ENCODE measurements at places on chromosomes 1 and 21. TPM values are rescaled to one million over a fixed set of nuclear protein-coding genes. Genes with fewer than 3 reads are reported as not detected.

The OR2AK2 gene
- not detected for total RNA-seq

The C1orf210 gene
- not detected for total RNA-seq

DNA sequence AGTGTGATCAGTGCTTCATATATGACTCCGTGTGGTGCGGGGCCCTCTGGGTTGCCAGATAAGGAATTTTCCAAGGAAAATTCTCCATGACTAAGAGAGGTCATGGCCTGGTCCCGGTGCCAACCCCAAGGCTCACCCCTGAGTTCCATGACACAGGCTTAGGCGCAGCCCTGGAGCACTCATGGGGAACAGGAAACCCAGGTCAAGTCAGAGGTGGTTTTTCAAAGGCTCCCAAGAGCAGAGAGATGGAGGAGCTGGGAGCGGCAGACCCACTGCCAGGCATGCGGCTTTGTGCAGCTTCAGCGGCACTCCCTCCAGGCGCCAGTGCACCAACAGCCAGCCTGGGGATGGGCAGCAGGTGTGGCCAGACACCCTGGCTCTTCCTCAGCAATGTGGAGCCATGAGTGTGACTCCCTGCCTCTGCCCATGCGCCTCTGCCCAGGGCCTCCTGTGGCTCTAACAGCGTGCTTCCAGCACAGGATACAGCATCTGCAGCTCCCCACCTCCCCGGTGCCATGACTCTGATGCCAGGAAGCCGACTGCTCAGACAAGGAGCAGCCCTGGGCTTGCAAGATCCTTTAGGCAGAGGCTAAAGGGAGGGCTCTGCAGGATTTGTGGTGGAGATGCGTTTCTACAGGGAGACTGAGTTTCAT lies 47.3 kb downstream of the GPR161 start:
- no peak for DNase-seq

The C1orf35 gene
- total RNA-seq = 27.7 TPM

The CLCA1 gene
- total RNA-seq = not detected

DNA sequence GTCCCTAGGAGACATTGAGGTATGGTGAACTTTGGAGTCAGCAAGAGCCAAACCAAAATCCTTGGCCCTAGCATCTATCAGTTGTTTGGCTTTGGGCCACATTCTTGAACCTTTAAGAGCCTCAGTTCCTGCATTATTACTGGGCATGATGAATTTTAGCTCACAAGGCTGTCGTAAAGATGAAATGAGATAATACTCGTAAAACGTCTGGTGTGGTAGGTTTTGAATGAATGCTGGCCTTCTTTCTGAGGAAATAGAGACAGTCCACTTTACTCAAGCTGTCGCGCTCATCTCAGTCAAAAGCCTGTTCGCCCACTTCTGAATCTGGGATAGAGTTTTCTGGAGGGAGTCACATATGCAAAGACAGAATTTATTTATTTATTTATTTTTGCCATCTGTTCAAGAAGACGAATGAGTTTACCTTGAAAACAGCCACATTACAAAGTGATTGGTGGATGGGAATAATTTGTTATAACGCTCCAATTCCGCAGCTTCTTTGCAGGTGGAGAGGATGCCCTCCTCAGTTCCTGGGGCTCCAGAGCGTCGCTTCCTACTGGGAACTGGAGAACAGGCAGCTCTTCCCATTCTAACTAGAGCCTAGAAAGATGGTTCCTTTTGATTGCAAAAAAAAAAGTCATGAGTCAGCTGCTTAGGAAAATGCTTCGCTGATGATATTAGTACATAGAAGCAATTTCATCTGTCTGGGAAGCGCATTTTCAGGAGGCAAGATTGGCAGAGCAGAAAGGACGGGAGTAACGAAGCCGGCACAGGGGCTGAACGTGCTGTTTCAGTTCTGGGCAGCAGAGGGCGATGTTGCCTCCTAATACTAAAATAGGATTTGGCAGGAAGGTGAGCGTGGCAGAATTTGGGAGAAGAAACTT lies 49.9 kb upstream of the CYP2J2 start:
- peak; percentile 68 for DNase-seq

The INAVA gene
- total RNA-seq = 4.9 TPM

- DNase-seq = peak; percentile 32
Measured at GRCh38 chr1:67604778-67605177, 80.2 kb upstream of the GADD45A start.

The CHIA gene
- total RNA-seq = not detected

The DMBX1 gene
- total RNA-seq = not detected

- no peak for DNase-seq
Measured at GRCh38 chr1:209670441-209671082, 4.7 kb upstream of the G0S2 start.

The FMO5 gene
- total RNA-seq = 1.8 TPM

GRCh38 chr1:3631320-3632260 lies 6.8 kb downstream of the TPRG1L start:
- DNase-seq = no peak

GRCh38 chr1:202628646-202629215 lies 81.5 kb downstream of the SYT2 start:
- no peak for DNase-seq

GRCh38 chr1:47388891-47389238 lies 27.2 kb upstream of the FOXE3 start:
- DNase-seq = peak; percentile 64

GRCh38 chr1:213492161-213493041 lies 441.4 kb downstream of the RPS6KC1 start:
- peak; percentile 4 for DNase-seq

- no peak for DNase-seq
Measured at GRCh38 chr1:162033428-162033827, 9.8 kb upstream of the OLFML2B start.

The LCE1B gene
- total RNA-seq = not detected

- no peak for DNase-seq
Measured at GRCh38 chr1:1344655-1345361, 4.4 kb downstream of the DVL1 start.

- DNase-seq = no peak
Measured at GRCh38 chr1:221634606-221635005, 107.3 kb downstream of the DUSP10 start.

DNA sequence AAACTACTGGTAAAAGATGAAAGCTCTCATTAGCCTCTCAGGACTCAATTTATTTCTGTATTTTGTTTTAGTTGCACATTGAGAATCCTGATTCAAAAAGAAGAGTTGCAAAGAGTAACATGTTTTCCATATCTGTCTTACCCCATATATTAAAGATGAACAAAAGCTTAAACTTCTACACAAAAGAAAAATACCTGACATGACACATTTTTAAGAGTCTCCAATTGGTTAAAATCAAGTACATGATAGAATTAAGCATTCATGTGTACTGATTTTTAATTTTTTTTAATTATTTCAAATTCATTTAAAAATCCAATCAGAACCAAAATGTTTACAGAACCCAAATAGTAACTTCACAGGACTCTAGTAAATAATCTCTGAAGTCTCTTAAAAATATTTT lies 72.0 kb downstream of the FOXJ3 start:
- DNase-seq = no peak

DNA sequence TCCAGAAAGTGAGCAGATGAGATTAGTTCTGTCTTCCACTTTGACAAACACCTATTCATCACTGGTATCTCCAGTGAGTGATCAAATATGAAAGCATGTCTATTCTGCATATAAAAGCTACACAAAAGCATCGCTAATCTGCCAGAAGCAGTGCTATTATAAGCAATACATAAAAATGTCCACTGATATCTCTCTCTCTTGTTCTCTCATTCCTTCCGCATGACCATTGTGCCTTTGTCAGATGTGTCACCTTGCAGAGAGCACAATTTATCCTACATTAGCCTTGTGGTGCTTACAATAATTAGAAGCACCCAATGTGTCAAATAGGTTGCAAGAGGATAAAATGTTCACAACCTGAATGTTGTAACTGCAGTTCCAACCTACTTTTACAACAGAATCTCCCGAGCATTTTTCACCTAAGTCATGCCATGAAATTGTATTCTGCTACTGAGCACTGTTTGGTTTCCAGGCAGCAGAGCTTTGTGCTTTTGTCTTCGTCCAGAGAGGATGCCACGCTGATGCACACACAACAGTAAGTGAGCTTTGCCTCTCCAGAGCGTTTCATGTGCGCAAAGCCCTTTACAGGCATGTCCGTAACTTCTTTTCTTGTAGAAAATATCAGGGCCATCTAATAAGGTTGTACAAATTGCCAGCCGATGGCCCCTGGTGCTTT lies 198.7 kb upstream of the PLD5 start:
- no peak for DNase-seq

DNA sequence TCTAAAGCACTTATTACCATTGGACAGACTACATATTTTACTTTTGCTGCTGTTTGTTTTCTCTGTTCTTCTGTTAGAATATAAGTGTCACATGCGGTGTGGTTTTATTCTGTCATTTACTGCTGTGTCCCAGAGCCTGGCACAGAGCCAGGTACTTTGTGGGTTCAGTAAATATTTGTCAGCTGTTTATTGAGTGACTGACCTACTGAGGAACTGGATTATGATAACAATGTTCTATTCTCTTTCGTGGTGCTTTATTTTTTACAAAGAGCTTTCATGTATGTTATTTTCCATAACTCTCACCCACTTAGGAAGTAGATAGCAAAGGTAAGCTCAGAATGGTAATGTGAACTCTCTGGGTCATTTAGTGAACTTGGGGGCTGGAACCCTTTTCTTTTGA lies 118.8 kb downstream of the RWDD3 start:
- DNase-seq = no peak

GRCh38 chr1:193321242-193321840 lies 134.9 kb upstream of the B3GALT2 start:
- peak; percentile 59 for DNase-seq

The ETV3L gene
- total RNA-seq = not detected

DNA sequence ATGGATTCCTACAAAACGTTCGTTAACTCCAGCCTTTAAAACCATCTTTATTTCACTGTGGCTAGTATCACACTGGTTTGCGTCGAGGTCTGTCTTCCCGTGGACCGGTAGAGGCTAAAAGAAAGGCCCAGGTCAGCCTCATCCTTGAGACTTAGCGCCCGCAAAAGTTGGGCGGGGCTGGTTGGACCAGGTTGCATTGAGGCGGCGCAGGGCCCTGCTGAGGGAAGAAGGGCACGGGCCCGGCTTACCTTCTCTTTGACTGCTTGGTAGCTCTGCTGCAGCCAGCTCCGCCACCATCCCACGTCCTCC lies 455 bp downstream of the BSDC1 start:
- DNase-seq = peak; percentile 28

DNA sequence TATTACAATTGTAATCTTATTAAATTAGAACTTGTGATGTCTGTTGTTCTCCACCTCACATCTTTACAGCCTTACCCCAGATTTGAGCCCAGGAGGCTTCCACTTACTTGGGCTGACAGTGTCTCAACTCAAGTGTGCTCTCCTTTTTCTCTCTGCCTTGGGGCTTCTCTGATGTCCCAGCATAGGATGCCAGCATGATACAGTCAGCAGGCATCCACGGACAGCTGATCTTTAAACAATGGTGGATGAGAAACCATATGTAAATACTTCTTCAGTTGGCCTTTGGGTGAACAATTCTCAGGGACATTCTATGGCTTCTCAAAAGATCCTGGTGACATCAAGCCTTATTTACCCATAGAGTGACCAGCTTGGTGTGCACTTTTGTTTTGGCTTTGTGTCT lies 107.6 kb upstream of the GORAB start:
- DNase-seq = no peak

Data from cardiac muscle cell (in vitro differentiated cells and primary cell).